SHP77 (cell line): ENCODE measurements at places on chromosomes 4 and X.

DNA sequence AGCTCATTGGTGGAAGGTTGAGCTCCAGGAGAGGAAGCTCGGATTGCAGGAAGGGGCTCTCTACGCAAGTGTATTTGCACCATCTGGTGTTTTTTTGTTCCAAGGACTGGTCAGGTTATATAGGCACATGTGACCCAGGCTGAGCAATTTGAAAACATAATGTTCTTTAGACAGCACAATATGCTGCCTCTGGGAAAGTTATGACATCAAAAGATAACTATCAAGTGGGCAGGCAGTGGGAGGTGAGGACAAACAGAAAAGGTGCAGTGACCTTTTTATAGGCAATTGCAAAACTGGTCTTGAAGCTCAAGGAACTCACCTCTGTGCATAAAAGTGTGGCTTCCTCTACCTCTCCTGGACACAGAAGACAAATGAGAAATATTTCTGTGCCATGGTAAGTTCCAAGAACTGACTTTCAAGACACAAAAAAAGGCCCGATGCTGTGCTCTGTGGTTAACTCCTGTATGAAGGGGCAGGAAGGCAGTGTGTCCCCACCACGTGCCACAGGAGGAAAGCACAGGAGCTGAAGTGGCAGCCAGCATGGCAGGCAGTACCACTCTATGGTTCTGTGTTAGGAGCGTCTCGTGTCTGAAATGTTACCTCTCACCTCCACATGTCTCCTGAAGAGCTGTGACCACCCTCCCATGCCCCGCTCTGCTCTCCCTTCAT is 128.6 kb downstream of the SHROOM3 start:
- no peak for DNase-seq

DNA sequence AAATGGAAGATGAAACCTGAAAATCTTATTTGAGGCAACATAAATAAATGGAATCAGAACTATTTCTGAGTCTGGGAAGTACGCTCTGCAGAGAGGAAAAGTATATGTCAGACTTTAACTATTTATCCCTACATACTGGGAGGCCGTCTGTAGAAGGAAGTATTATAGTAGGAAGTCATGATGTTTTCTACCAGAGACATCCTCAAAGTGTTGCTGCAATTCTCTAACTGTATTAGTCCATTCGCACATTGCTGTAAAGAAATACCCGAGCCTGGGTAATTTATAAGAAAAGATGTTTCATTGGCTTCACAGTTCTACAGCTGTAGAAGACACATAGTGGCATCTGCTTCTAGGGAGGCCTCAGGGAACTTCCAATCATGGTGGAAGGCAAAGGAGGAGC is 88.7 kb upstream of the TBL1X start:
- DNase-seq: no peak

- no peak for DNase-seq
Measured at GRCh38 chr4:25535701-25536473, 119.8 kb upstream of the SLC34A2 start.

- DNase-seq: no peak
Measured at GRCh38 chr4:32519060-32519459, 1798.9 kb downstream of the PCDH7 start.

- peak; percentile 1 for DNase-seq
Measured at GRCh38 chrX:151153086-151153485, 23.3 kb upstream of the GPR50 start.

DNA sequence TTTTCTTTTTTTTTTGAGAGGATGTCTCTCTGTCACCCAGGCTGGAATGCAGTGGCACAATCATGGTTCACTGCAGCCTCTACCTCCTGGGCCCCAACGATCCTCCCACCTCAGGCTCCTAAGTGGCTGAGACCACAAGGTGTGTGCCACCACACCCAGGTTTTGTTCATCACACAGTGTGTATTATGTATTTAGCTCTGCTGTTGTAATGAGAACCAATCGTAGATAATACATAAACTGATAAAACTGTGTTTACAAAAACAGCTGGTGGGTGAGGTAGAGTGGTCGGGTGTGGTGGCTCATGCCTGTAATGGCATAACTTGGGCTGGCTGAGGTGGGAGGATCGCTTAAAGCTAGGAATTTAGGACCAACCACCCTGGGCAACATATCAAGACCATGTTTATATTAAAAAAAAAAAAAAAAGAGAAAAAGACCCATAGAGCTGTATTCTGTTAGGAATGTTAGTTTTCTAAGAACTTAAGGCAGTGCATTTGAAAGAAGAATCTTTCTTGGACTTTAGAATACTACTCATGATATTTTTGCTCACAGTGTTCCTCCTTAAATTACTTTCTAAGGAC is 34.9 kb downstream of the POLR2B start:
- DNase-seq: no peak

DNA sequence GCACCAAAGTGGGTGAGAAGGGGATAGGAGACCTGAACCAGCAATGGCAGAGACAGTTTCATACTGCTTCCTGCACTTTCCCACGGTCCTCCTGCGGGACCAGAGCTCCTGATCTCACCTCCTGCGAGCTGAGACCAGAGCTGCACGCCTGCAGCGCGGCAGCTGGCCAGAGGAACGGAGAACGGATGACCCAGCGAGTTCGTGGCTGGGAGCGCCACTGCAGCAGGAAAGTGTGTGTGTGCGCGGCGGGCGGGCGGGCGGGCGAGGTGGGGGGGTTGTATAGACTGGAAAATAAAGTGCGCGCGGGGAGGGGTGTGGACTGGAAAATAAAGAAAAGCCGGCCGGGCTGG is 16.5 kb downstream of the MCF2 start:
- DNase-seq: no peak

- no peak for DNase-seq
Measured at GRCh38 chrX:125926295-125926694, 239.8 kb downstream of the DCAF12L2 start.

DNA sequence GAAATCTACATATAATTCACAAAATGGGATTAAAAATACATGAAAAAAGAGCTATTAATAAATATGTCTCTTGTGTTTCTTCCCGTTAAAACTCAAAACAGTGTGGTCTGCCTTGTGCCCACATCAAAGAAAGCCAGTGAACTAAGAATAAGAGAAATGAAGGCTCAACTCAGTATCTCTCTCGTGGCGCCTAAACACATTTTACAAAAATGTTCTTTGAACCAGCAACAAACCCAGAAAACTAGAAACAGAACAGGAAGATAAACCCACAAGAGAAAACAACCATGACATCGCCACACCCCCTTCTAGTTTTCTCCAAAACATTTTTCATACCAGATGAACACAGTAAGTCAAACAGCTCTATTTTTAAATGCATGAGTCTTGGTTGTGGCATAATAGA is 130.1 kb downstream of the DCHS2 start:
- no peak for DNase-seq

DNA sequence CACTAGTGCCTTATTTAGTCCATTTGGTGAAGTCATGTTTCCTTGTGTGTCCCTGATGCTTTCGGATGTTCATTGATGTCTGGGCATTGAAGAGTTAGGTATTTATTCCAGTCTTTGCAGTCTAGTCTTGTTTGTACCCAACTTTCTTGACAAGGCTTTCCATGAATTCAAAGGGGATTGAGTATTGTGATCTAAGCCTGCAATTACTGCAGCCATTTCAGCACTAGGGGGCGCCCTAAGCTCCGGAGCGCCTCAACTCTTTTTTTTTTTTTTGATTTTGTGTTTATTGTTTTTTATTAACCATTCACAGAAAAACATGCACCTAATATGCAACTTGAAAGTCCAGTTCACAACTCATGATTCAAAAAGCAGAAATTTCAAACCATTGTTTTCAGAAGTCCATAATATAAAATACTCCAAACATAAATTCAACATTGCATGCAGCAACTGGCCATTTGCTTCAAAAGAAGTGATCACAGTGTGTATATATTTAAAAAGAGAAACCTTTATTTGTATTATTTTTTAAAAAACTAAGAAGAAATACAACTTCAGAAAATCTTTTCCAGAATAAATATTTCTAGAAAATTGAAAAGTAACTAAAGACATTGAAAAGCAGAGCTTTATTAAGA is 59.2 kb downstream of the PTPN13 start:
- DNase-seq: no peak

DNA sequence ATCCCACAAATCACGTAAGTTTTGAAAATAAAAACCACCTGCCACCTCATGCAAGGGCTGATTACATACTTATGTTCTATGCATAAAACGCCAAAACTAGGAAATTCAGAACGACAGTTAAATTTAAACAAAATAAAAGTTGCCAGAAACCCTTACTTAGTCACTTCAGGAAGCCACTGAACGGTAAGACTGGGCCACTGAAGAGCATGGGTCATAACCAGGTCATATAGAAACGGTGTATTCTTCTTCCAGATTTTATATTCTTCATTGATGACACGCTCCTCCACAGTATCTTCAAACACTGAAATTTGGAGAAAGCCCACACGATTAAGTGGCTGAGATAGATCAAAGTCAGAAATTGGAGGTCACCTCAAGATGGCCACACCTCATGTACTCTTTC is 1.2 kb downstream of the RBBP7 start:
- no peak for DNase-seq

GRCh38 chr4:20640989-20641388 is 59.3 kb upstream of the PACRGL start:
- no peak for DNase-seq

DNA sequence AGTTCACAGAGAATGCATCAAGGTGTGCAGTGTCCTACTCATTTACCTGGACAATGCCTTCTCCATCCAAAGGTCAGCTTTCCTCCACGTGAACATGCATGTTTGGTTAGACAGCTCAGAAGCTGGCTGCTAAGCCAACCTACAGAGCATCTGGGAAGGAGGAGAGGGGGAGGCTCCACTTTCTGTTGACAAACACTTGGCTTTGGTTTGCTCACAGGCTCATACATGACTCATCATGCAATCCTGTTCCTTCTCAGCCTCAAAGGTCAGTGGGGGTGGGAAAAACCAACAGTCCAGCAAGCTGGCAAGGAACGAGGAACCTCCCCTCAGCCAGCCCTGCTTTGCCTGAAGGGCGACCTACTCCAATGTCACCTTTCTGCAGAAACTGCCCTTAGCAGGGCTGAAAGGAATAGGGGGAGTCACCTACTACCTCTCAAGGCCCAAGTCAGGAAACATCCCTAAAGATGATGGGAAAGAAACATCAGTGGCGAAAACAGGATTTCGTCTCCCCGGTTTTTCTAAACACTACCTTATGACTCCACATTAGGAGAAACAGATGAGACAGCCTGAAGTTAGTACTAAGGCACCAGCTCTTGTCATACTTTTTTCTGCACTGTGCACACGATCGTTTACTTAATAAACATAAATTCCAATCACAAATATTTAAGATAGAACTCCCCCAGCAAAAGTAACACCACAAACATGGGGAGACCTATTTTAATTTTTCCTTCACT is 37.9 kb downstream of the RELL1 start:
- peak; percentile 21 for DNase-seq

- DNase-seq: peak; percentile 65
Measured at GRCh38 chr4:102036619-102037376, 246.3 kb downstream of the BANK1 start.

DNA sequence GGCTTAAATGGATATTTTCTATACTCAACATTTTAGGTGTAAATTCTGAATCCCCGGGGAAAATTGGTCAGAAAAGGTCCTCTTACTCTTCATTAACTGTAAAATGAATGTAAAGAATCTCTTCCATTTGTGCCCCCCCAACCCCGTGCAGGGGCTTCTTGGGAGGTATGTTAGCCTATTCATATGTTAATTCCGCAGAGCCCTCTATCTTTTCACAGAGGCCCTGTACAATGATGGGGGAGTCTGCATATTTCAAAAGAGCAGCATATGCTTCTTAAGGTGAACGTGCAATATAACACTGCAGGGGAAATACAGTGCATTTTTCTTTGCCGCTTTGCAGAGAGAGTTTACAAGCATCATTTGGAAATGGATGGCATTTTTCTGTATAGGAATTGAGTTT is 88.5 kb upstream of the CXorf66 start:
- no peak for DNase-seq

DNA sequence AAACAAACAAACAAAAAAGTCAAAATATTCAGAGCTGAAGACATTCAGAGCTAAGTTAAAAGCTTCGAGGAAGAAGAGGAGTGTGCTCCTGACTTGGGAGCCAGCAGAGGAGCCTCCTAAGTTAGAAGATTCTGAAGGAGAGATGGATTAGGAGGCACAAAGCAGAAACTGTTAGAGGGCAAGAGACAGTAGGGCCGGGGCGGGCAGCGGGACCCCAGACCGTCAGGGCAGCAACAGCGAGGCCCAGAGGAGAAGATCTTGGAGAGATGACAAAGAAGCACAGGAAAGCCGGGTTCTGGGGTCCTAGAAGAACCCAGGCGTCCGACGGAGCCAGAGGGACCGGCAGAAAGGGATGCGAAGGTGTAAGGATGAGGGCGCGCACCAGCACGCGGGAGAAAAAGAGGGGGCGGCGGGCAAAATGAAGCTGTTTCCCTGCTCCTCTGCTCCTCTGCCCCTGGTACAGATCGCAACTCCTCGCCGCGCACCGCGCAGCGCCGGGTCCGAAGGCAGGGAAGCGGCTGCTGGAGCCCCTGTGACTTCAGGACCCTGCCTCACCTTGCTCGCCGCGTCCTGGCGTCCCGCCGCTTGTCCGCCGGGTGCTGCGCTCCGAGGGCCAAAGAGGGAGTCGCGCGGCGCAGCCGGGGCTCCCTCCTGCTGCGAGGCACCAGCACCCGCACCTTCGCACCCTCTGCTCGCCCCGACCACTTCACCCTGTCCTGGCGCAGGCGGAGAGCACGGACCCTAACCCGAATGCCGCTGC is 477 bp downstream of the KLHL13 start:
- no peak for DNase-seq

- no peak for DNase-seq
Measured at GRCh38 chrX:10608099-10608498, 12.3 kb downstream of the MID1 start.

DNA sequence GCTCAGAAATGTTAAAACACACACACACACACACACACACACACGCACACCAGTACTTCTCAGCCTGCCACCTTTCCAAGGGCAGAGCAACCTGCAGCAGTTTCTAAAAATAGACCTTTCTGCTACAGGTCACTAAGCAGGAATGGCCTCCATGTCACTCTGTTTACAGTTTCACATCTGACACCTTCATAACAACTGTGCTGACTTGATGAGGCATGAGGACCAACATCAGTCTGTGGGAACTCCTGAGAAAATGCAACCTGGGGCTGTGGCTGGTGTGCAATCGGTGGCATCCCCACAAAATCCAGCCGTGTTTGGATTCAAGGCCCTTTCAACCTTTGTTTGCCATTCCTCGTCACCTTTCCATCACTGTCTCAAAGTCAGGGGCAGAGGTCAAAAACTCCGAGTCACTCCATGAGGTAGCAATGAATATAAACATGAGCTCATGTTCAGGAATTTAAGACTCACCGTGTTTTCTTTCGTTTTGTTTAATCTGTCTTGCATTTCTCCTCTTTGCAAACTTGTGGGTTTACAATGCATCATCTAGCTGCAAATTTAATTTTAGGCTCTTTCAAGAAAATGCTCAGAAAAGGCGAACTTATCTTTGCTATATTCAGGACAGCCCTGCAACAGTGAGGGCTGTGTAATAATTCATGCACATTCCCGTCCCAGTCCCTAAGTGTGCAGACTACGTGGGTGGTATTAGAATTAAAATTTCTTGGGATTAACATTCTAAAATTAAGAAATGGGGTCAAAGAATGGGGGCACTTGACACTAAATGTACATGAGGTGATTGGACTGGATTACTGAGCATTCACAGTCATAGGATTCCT is 135.3 kb downstream of the SHROOM3 start:
- DNase-seq: peak; percentile 20
